Stimulated activated CD8-positive, alpha-beta memory T cell treated with anti-CD3 and anti-CD28 coated beads, Interleukin-2, amount 100 ng/mL, for 1 hour (primary cell): ENCODE measurements at places on chromosomes 12 and 14.

GRCh38 chr14:36430169-36430568, 89.9 kb downstream of the NKX2-1 start:
- DNase-seq, result no peak

GRCh38 chr12:117494833-117495655, 133.6 kb upstream of the NOS1 start:
- DNase-seq, result no peak

- DNase-seq, result no peak
Measured at GRCh38 chr12:76123259-76124212, 39.1 kb upstream of the NAP1L1 start.

- DNase-seq, result no peak
Measured at GRCh38 chr12:31412292-31412801, 86.4 kb upstream of the SINHCAF start.

- DNase-seq, result no peak
Measured at GRCh38 chr12:29756741-29757390, 26.9 kb downstream of the TMTC1 start.

DNA sequence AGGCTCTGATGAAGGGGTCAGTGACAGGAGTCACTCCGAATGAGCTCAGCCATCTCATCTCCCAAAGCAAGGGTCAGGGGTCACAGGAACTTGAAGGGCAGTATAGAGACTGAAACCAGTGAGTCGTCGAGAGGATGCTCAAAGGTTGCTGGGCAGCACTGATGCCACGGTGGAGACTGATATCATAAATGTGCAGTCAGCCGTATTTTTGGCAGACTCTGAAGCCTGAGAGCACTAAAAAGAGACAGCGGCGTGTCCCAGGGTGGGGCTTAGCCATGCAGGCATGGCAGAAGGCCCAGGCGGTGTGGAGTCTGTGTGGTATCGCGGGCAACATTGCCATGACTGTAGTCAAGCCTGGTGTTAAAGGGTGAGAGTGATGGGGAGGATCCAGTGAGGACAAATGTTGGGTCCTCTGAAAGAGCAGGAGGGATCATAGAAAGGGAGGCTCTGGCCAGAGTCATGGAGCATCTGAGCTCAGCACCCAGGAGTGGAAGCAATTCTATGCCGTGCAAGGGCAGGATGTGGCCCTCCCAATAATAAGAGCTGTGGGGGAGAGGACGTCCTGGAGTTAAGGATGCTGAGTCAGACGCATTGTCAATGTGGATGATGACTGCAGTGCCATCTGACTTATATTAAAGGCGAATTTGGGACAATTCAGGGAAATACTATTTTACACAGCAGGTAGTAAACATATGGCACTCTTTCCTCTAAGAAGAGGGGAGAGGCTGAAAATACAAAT, 241.2 kb upstream of the FKBP4 start:
- no peak for DNase-seq

DNA sequence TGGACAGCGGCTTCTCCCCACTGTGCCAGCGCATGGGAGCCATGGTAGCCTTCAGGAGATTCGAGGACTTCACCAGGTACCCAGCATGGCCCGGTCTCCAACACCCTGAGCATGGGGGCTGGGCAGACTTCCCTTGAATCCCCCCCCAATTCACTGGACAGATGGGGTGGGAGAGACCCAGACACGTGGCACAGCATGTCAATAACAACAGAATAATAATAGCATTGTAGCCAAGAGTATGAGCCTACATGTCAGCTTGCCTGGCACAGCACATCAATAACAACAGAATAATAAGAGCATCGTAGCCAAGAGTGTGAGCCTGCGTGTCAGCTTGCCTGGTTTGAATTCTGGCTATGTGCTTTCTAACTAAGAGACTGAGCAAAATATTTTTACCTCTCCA, 76.4 kb downstream of the FOXN4 start:
- DNase-seq, result no peak

- no peak for DNase-seq
Measured at GRCh38 chr14:61510736-61511557, 184.4 kb upstream of the HIF1A start.

DNA sequence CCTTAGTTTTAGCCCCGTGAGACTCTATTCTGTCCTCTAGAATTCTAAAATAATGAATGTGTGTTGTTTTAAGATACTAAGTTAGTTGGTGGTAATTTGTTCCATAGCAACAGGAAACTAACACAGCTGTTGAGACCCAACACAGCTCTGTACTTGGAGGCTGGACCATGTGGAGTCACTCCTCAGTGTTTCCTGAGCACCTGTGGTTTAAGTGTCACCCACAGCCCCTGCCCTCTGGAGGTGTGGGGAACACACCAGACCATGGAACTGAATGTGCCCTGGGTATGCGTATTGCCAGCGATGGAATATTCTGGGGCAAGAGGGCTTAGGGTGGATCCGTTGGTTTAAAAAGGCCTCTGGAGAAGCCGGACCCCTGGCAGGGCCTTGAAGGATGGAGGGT, 16.6 kb upstream of the GPR68 start:
- no peak for DNase-seq

- no peak for DNase-seq
Measured at GRCh38 chr12:61267474-61267873, 992.7 kb upstream of the USP15 start.

DNA sequence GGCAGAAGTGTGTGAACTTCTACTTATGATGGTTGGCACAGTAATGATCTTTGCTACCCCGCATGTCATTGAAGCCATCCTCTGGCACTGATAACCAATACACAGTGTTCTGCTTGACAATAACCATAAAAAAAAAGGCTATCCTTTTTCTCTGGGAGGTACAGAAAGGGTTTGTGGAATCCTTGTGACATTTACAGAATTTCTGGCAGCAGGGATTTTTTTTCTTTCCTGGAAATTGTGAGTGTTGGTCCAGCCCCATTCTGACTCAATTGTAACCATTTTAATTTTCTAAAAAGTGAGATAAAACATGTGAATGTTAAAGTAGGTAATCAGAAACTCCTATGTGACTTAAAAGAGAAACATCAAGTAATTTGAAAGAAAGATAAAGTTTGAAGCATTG, 943.8 kb downstream of the TMTC2 start:
- DNase-seq, result no peak

DNA sequence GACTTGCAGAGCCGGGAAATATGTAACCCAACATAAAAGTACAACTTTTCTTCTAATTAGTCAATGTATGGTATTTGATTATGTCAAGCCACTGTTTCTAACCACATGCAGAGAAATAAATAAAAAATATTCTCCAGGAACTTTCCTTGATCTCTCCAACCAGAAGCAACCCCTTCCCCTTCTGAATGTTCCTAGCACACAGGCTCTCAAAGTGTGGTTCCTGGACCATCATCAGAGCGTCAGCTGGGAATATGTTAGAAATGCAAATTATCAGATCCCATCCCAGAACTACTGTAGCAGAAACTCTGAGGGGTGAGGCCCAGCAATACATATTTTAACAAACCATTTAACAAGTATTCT, 21.0 kb upstream of the ITPR2 start:
- DNase-seq, result no peak

- no peak for DNase-seq
Measured at GRCh38 chr14:96176275-96176674, 28.4 kb upstream of the BDKRB2 start.

DNA sequence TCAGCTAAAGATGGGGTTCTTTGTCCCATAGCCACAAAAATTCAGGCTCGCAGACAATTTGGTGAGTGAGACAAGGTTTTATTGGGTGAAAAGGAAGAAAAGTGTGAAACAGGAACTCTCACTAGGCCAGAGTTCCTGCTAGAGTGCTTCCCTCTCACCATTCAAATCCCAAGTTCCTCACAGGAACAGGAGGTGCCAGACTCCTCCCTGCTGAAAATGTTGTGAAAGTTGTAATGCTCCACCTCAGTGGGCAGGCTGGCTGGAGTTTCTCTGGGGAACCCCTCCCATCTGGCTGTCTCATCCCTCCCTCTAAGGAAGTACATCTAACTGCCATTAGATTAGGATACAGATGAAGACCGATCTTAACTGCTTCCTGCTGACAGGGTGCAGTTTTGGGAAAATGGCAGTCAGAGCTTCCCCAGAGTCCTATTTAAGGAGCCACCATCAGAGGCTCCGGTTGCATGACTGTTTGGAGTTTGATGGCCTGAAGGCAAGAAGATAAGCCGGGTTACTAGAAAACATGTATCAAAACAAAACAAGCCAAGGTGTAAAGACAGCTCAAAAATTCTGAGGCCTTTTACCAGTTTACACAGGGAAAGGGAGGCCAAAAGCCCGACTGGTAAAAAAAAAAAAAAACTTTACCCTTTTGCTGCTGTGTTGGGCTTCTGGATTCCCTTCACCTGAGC, 127.6 kb downstream of the FSCB start:
- DNase-seq, result no peak

DNA sequence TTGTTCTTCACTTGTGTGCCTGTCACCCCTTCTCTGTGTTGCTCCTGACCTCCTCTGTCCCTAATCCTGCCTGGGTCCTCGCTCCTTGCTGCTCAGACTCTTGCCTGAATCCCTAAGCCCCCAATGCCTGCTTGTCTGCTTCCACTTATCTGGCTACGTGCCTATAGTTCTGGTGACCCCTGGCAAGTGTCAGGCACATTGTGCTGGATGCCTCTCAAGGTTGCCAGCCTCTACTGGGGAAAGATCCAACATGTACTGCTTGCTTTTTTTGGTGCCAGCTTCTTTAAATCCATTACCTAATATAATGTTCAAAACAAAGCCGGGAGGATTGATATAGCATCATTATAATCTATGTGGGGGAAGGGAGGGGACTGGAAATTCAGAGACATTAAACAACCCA, 448.0 kb upstream of the CCDC196 start:
- DNase-seq, result no peak

DNA sequence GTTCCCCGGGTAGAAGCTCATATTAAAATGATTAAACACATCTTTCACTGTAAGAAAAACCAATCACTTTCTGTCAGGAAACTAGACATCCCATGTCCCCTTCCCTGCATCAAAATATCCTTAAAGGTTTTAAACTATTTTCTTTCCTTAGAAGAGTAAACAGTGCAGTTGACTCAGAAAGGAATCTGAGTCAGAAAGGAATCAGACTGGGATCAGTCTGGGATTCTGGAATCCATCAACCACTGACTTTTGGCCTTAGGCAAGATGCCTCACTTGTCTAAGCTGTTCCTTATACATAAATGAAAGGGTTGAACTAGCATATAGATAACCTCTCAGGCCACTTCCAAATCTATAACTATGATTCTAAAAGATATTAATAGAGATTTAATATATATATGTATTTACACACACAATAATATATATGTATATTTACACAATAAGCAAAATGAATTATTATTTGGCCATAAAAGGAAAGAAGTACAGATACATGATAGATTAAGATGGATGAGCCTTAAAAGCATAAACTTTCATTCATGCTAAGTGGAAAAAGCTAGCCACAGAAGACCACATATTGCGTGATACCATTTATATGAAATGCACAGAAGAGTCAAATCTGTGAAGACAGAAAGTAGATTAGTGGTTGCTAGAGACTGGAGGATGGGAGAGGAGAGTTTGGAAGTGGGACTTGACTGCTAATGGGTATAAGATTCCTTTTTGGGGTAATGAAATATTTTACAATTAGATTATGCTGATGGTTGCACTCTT, 114.4 kb downstream of the SLC38A1 start:
- no peak for DNase-seq

- DNase-seq, result no peak
Measured at GRCh38 chr12:22271023-22271422, 63.5 kb downstream of the ST8SIA1 start.

DNA sequence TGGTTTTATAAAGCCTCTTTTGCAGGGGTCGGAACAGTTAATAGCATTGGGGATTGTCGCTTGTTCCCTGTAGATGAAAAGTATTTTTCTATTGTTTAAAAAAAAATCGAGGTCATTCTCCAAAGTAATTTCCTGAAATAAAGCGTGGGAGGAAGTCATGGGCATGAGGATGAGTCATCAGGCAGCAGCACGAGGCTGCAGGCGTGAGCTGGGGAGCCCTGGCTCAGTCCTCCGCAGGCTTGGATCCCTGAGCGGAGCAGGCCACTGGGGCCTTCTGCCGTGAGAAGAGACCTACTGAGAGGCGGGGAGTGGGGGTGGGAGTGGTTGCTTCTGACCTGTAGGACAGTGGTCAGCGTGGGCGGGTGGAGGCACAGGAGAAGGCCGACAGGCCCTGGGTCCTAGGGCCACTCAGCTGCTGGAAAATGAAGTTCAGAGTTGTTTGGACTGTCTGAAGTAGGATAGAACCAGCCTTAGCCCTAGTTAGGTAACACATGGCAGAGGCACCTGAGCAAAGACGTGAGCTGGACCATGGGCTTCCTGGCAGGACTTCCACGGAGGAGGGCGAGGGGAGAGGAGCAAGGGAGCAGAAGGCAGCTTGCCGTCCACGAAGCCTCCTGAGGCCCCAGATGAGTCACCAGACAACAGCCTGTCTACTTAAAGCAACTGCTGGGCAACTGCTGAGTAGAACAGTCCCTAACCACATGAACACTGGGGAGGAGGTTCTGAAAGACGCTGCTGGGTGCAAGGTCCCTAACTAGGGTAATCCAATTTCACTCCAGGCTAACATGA, 21.1 kb upstream of the LGALS3 start:
- no peak for DNase-seq

DNA sequence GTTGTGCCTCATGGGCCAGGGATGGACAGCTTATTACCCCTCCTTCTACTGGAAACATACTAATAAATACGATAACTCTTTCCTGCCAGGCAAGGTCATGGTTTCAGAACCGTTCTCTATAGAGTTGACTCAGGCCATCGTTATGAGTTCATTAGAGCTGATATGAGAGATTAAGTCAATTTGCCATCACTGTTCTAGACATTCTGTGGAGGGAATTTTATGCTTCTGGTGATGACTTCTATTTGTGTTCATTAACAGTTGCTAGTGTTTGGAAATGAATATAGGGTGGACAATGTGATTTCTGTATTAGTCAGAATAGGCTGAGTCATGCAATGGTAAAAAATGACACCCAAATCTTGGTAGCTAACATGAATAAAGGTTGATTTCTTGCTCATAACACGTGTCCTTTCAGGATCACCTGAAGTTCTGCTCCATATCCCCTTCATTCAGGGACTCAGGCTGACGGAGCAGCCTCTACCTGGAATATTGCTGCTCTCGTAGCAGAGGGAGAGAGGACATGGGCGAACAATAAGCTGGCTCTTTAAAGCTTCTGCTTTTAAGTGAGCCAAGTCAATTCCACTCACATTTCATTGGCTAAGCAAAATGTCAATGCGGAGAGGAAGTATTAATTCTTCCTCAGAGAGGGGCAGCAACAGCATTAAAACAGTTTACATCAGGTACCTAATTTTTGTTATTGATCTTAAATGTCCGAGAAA, 18.5 kb upstream of the TBPL2 start:
- no peak for DNase-seq

DNA sequence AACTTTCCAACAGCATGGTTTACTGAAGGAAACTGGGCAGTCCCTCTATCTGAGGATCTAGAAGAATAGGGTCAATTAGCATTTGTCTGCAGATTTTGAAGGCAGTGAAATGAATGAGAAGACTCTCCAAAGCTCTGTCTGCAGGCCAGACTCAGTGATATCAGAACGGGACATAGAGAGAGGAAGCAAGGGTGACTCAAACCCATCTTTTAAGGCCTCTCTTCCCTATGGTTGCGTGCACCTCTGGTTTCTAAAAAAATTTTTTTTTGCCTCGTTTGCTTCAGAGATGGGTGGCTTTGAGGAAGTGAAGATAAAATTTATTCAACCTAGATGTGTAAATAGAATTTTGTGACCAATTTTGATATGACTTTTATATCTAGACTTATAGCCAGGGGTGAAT, 71.9 kb upstream of the HOXC13 start:
- no peak for DNase-seq
